Lower lobe of right lung (tissue), 2 donors: ENCODE measurements at places on chromosomes 4 and X. TPM values are rescaled to one million over a fixed set of nuclear protein-coding genes. Genes with fewer than 3 reads are reported as not detected.

- DNase-seq, result no peak
Observed at GRCh38 chr4:38791010-38791409, 8.2 kb upstream of the TLR10 start.

GRCh38 chr4:16767861-16768260, 130.6 kb downstream of the LDB2 start:
- DNase-seq, result no peak

DNA sequence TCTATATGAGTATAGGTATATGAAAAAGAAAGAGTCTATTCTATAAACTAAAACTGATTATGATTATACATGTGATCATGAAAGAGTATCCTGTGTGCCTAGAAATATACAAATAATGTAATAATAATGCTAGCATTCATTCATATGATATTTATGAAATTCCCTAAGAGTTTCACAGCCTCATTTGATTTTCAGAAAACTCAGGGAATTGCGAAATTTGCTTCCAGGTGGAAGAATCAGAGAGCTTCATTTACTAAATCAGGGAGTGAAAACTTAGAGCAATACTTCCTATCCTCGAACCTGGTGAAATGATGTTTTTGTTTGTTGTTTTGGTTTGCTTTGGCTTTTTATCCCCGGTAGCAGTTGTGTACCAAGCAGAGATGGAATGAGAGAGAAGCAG, 1105.7 kb upstream of the SLIT2 start:
- DNase-seq, result no peak

The WDFY3 gene
- total RNA-seq, result 125 TPM

The NLRP2B gene
- not detected for total RNA-seq

DNA sequence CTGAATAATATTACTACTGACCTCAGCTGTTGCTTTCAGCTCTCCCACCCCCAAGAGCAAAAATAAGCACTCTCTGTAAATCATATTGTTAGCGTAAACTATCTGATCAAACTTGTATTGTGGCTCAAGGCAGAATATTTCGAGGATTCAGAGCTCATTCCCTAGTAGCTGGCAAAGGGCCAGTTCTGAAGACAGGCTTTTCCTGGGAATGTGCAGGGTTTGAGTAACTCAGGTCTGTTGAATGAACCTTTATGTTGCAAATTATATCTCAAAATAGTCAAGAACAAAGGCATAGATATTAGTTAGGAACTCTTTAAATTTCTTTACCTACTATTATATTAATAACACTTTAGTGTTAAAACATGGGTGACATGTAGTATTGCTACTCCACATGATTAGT, 454.9 kb downstream of the CCSER1 start:
- DNase-seq, result no peak

The MAGEB17 gene
- not detected for total RNA-seq

The HHIP gene
- total RNA-seq, result 172 TPM

DNA sequence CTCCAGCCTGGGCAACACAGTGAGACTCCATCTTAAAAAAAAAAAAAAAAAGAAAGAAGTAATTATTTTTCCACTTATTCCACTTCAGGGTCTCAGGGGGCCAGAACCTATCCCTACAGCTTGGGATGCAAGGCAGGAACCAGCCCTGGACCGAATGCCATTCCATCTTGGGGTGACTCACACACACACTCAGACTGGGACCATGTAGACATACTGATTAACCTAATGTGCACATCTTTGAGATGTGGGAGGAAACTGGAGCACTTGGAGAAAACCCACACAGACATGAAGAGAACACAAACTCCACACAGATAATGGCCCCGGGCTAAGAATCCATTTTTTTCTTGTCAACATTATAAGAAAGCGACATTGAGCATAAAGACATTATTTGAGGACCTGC, 132.5 kb downstream of the PTTG2 start:
- no peak for DNase-seq

DNA sequence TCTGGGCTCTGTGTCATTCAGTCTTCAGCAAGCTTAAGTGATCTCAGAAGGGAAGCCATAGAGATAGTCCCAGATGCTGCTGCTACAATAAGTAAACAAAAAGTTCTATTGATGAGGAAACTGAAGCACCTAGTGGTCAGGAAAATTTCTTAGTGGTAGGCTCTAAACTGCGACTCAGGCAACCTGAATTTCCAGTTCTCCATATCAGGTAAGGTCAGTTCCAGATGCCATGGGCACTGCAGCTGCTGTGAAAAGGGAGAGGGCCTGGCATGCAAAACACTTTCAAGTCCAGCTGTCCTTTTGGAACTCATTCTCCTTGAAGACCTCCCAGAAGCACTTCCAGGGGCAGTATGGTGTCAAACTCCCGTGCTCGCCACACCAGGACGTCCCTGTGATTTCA, 46.2 kb downstream of the REELD1 start:
- no peak for DNase-seq

DNA sequence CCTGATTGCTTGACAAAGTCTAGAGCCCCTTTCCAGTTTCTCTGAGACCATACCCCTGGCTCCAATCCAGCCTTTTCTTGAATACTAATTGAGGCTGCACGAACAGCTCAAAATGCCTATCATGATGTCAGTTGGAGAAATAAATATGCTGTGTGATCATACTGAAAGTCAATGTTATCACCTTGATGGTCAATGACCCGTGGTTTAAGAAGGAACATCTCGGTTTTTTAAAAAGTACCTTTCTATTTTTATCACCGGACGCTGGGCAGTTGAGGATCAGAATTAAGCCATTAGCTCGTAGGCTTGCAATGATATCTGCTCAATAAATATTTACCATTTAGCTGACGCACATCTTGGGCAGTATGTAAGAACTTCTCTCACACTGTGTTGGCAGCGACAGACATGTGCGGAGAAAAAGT, 852 bp upstream of the WDR44 start:
- DNase-seq, result no peak

The TSPAN6 gene
- total RNA-seq, result 12.6 TPM

The MAMLD1 gene
- total RNA-seq, result 3.0 TPM

GRCh38 chr4:21898101-21898500, 50.5 kb downstream of the KCNIP4 start:
- DNase-seq, result no peak

The CNGA1 gene
- total RNA-seq, result 0.53 TPM

DNA sequence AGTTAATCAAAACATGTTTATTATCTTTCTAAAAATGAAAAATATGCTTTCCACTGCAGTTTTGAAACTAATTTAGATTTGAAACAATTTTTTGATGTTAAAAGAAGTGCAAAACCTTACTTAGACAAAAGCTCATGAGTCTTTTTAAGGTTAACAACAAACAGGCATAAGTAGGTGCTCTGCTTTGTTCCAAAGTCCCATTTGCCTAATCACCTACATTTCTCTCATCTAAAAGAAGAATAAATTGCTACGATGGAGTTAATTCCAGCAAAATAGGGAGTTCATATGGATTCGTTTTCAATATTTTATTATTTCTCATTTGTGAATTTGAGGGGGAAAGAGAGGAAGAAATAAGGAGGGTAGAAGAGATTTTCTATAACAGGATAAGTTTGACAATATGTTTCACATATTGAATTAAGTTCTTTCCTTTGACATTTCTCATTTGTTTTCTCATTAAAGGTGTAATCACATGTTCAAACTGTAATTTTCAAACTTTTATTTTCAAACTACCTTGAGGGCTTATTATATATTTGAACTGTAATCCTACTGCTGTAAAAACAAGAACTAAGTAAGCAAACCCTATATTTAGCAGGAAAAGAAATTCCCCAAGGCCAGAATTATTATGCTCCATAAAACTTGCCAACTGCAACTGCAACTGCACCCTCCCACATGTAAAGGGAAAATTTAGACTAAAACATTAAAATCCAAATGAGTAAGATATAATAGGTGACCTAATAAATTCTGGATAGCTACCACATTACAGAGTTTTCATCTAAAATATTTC, 9.6 kb upstream of the SLC39A8 start:
- DNase-seq, result no peak

The SPP1 gene
- 8.0 TPM for total RNA-seq

- DNase-seq, result no peak
Observed at GRCh38 chr4:28913466-28913865, 1806.7 kb upstream of the PCDH7 start.

The TENM3 gene
- 1.9 TPM for total RNA-seq

GRCh38 chrX:10634392-10635161, 14.2 kb upstream of the MID1 start:
- no peak for DNase-seq

The NPY5R gene
- not detected for total RNA-seq

The FABP2 gene
- not detected for total RNA-seq

- DNase-seq, result no peak
Observed at GRCh38 chr4:78517050-78517652, 34.4 kb upstream of the ANXA3 start.

- no peak for DNase-seq
Observed at GRCh38 chr4:53507671-53508286, 83.5 kb downstream of the LNX1 start.

GRCh38 chr4:152972821-152973628, 36.9 kb downstream of the FHDC1 start:
- no peak for DNase-seq

The MAGEB6B gene
- total RNA-seq, result not detected

DNA sequence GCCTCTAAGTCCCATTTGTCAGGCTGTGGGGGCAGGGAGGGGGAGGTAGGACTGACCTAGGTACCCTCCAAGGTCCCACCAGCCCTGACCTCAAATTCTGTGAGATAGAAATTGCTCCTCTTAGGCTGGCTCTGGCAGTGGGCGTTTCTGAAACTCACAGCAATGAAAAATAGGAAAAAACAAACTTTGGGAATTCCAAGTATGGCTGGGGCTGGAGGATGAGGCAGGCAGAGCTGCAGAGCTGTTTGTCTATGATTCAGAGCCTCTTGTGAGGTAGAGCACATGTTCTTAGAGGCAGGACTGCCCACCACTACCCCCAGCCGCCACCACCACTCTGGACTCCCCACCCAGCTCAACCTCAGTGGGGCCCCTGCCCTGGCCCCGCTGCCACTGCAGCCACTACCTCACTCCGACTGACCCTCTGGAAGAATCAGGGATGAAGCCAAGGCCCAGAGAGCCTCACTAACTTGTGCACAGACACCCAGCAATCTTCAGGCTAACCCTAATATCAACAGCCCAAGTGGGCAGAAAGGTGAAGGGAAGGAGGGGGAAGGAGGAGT, 98.2 kb downstream of the PJA1 start:
- DNase-seq, result no peak

The PRDM5 gene
- total RNA-seq, result 14.8 TPM

DNA sequence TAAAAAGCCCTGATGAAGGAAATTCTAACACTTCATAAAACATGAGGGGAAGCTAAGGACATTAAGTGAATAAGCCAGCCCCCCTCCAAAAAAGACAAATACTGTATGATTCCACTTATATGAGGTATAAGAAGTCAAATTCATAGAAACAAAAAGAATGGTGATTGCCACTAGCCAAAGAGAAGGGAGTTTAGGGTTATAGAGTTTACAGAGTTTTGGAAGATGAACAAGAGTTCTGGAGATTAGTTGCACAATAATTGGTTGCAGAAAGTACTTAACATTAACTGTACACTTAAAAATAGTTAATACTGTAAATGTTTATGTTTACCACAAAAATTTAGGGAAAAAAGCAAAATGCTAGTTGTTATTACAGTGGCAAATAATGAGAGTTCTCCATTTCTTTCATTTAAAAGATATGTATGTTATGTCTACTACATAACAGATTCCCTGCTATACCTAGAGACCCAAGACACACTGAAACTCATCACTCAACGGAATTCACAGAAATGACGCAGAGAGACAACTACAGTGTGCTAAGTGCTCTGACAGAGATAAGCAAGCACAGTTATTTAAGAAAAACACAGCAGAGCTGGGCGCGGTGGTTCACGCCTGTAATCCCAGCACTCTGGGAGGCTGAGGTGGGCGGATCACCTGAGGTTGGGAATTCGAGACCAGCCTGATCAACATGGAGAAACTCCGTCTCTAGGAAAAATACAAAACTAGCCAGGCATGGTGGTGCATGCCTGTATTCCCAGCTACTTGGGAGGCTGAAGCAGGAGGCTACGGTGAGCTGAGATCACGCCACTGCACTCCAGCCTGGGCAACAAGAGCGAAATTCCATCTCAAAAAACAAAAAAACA, 37.2 kb downstream of the EIF4E start:
- no peak for DNase-seq

- no peak for DNase-seq
Observed at GRCh38 chr4:153790500-153790865, 1.6 kb upstream of the SFRP2 start.

GRCh38 chrX:119760026-119760877, 1.9 kb downstream of the SOWAHD start:
- DNase-seq, result no peak

DNA sequence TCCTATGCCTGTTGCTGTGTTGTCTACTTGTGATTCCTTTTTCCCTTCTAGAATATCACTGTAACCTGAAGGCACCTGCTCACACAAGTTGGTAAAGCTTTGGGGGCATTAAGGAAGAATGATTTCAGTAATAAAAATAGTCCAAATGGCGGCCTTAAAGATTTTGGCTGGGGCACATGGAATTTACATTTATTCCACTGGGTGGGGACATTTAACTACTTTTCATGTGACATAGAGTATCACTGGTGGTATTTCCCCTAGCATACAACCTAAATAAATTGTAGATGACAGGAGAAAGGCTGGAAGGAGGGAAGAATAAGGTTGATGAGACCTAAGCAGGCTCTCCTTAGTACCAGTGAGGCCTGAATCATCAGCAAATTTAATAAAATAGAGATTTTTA, 121.8 kb upstream of the EDA2R start:
- DNase-seq, result no peak

- DNase-seq, result no peak
Observed at GRCh38 chr4:100103671-100104070, 86.6 kb downstream of the DDIT4L start.

GRCh38 chrX:13074297-13075262, 30.2 kb upstream of the FAM9C start:
- no peak for DNase-seq

The SLC38A5 gene
- total RNA-seq, result 15.9 TPM

DNA sequence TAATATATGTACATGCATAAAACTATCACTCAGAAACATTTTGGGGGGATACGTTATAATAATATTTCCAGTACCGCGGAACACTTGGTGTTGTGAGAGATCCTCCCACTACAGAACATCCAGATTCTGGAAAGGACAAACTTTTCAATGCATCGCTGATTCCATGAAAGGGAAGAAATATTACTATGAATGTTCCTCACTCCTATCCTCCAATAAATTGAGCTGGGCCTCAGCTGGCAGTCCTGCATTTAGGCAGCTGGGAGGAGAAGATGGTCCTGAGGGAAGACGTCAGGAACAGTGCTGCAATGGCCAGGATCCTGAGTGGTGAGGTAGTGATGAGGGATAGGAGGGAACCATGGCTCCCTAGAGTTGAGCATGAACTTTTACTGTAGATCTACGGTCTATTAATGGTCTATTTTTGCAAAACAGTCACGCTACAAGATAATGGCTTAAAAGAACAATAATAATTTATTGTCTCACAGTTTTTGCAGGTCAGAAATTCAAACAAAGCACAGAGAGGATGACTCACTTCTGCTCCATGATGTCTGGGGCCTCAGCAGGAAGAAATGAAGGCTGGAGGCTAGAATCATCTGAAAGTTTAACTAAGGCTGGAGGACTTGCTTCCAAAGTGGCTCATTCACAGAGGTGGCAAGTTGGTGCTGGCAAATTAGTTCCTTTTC, 538.1 kb downstream of the STIM2 start:
- DNase-seq, result no peak

GRCh38 chr4:23333556-23333945, 556.3 kb downstream of the PPARGC1A start:
- no peak for DNase-seq
